ENCODE measurements at places on chromosomes 3 and 15. TPM values are rescaled to one million over a fixed set of nuclear protein-coding genes. Genes with fewer than 3 reads are reported as not detected.

DNA sequence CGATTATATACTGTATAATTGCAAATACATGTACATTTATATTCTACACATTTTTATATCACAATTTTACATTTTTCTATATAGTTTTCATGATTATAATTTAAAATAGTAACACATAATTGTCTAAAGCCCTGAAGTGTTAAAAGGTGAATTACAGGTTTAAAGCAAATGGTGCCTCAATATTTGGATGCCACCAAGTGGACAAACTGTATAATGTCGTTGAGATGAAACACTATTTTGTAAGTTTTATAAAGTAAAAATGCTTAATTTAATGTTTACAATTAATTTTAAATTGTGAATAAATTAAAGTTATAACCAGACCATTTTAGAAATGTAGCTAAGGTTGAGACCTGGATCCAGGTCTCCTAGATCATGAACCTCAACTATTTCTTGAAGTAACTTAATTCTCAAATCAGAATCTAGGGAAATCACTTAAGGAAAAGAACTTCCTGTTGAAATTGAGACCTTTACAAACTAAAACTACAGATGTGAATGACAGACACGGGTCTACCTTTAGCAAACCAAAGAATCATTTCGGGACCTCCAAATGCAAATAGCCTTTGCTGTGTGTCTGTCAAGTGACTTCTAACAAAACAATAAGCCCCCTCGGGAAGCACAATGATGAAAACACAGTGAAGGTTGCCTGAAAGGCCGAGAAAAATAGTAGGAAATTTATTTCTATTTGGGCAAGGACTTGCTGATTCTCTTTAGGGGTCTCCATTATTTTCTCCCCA lies 37.8 kb downstream of the EHHADH start:
- H3K27me3 ChIP-seq: no peaks in the 10 kb centered on the region
- peak overlapping the region; percentile 52 for H3K27ac ChIP-seq
- H3K4me3 ChIP-seq: peak overlapping the region; percentile 25
- H3K36me3 ChIP-seq: no peaks in the 10 kb centered on the region
- DNase-seq: no peak

The TAGLN3 gene
- 4.8 TPM for total RNA-seq

The CCR8 gene
- 1.2 TPM for total RNA-seq

- no peak for DNase-seq
- no peak overlapping the region for H3K4me3 ChIP-seq
- H3K4me1 ChIP-seq: peaks cover 16% of the 10 kb centered on the region
- H3K27me3 ChIP-seq: peaks cover 4% of the 10 kb centered on the region
- H3K36me3 ChIP-seq: no peaks in the 10 kb centered on the region
- no peak overlapping the region for H3K27ac ChIP-seq
Measured at GRCh38 chr3:143612541-143612940, 235.7 kb downstream of the SLC9A9 start.

DNA sequence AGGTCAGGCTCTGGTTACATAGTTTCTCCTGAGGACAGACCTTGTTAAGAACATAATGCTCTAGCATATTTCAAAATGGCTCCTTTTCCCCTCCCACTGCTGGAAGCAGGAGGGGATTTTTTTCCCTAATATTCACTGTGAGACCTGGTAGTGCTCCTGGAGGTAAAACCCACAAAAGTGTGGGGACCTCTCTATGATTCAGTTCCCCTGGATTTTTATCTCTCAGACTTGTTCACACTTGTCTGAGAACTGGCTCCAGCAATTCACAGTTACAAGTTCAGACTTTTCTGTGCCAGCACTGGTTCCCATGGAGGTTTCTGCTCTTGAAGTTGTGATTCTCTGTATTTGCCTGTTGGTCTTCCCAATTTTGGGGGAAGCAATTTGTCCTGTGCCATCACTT lies 36.3 kb upstream of the PCOLCE2 start:
- H3K4me3 ChIP-seq: no peak overlapping the region
- no peak overlapping the region for H3K27ac ChIP-seq
- no peaks in the 10 kb centered on the region for H3K36me3 ChIP-seq
- DNase-seq: no peak
- no peaks in the 10 kb centered on the region for H3K27me3 ChIP-seq

The ADPGK gene
- total RNA-seq: 46.9 TPM

DNA sequence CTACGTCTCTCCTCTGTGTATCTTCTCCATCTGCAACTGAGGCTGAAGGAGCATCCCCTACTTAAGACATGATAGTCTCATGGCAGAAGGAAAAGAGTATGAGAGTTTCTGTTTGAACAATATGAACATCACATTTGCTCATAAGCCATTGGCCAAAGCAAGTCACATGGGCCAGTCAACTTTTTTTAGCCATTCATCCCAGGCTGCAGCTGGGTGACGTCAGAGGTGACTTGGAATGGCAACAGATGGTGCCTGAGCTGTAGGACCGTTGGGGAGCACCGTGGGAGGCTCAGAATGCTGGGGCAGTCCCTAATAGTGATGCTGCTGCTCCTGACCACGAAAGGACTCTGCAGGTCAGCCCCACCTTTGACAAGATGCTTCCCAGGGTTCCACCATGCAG lies 58.7 kb downstream of the CRTC3 start:
- H3K4me1 ChIP-seq: peaks cover 11% of the 10 kb centered on the region
- H3K27ac ChIP-seq: no peak overlapping the region
- H3K4me3 ChIP-seq: no peak overlapping the region
- H3K36me3 ChIP-seq: peaks cover 4% of the 10 kb centered on the region
- no peak for DNase-seq
- H3K27me3 ChIP-seq: no peaks in the 10 kb centered on the region

DNA sequence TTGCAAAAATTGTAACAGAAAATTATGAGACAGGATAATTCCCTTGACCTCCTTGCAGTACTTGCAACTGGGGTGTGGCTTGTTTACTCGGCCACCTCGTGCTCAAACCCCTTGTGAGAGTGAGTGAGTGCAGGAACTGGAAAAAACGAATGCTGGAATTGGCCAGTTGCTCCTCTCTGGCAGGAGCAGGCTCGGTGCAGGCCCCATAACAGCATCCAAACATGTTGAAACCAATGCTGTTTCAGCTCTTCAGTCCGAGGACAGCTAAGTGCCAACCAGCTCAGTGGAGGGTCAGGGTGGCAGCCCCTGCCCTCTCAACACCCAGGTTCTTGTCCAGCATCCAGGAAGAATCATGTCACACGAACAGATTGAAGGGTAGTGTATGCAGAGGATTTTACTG lies 36.9 kb downstream of the METTL6 start:
- H3K27me3 ChIP-seq: no peaks in the 10 kb centered on the region
- H3K4me1 ChIP-seq: no peaks in the 10 kb centered on the region
- no peak for DNase-seq

DNA sequence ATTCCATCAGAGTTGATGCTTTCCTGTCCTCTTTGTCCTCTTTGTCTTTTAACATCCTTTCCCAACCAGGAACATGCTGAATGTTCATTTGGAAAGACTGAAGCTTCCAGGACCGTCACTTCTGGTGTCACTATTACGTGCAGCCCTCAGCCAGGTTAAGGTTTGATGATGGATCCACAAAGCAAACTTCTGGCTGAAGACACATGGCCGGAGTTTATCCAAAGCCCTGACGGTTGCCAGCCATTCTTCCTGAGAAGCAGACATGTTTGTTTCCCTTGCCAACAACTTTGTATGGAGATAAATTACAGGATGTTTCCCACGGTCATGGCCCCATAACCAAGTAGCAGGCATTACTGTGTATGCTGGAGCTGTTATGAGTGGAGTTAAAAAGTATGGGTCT lies 236.9 kb downstream of the THSD4 start:
- no peak overlapping the region for H3K4me3 ChIP-seq
- no peaks in the 10 kb centered on the region for H3K27me3 ChIP-seq
- DNase-seq: no peak
- H3K36me3 ChIP-seq: peaks cover 3% of the 10 kb centered on the region

- peaks cover 2% of the 10 kb centered on the region for H3K4me1 ChIP-seq
- DNase-seq: no peak
- H3K27ac ChIP-seq: no peak overlapping the region
- H3K27me3 ChIP-seq: no peaks in the 10 kb centered on the region
- no peak overlapping the region for H3K4me3 ChIP-seq
Measured at GRCh38 chr3:152208439-152208838, 60.3 kb upstream of the MBNL1 start.

The SI gene
- total RNA-seq: 4.7 TPM

GRCh38 chr3:13540297-13540995 lies 8.5 kb upstream of the FBLN2 start:
- H3K27ac ChIP-seq: no peak overlapping the region
- H3K4me1 ChIP-seq: peaks cover 16% of the 10 kb centered on the region
- no peaks in the 10 kb centered on the region for H3K36me3 ChIP-seq
- DNase-seq: no peak
- H3K4me3 ChIP-seq: no peak overlapping the region

The AADACL2 gene
- total RNA-seq: 11.7 TPM

DNA sequence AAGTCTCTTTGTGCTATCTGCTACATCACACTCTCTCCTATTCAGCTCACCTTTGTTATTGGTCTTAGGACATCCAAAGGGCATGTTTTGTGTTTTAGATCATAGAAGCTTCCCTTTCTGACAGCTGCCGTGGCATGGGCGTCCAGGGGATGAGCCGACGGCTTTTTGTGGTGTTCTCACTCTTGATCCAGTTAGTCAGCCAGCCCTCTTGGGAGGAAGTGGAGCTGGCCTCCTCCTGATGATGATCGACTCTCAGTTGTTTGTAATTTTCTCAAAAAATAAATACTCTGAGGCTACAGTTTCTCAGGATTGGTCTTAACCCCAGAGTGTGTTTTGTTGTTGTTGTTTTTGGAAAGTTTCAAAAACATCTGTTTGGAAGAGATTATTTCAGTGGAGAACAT lies 34.4 kb downstream of the BOC start:
- H3K27ac ChIP-seq: peak overlapping the region; percentile 63
- H3K27me3 ChIP-seq: peaks cover 3% of the 10 kb centered on the region
- peak overlapping the region; percentile 65 for H3K4me3 ChIP-seq

DNA sequence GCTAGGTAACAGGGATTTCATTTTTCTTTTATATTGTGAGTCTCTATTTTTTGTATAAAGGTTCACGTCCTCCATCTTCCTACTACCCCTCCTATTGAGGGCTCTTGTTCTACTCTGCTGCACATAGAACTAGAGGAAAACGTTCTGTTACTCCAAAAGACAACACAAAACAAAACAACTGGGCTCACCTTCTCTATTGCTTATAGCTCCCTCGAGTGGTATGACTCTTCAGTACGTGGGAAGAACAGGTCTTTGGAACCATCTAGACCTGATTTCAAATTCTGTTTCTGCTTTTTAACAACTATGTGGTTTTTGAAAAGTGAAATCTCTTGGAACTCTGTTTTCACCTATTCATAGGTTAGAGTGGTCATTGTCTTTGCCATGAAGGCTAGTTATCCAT lies 515.3 kb downstream of the SOX2 start:
- no peak for DNase-seq
- H3K27me3 ChIP-seq: no peaks in the 10 kb centered on the region
- H3K4me3 ChIP-seq: no peak overlapping the region
- no peak overlapping the region for H3K27ac ChIP-seq
- H3K4me1 ChIP-seq: peaks cover 8% of the 10 kb centered on the region
- peaks cover 8% of the 10 kb centered on the region for H3K36me3 ChIP-seq

GRCh38 chr3:139074565-139075115 lies 29.9 kb upstream of the PRR23C start:
- H3K27me3 ChIP-seq: peaks cover 4% of the 10 kb centered on the region
- H3K27ac ChIP-seq: no peak overlapping the region
- no peak for DNase-seq
- no peaks in the 10 kb centered on the region for H3K36me3 ChIP-seq
